ENCODE measurements at places on chromosomes 16 and 17.

- no peak for DNase-seq
Observed at GRCh38 chr17:45688820-45689219, 95.3 kb upstream of the CRHR1 start.

DNA sequence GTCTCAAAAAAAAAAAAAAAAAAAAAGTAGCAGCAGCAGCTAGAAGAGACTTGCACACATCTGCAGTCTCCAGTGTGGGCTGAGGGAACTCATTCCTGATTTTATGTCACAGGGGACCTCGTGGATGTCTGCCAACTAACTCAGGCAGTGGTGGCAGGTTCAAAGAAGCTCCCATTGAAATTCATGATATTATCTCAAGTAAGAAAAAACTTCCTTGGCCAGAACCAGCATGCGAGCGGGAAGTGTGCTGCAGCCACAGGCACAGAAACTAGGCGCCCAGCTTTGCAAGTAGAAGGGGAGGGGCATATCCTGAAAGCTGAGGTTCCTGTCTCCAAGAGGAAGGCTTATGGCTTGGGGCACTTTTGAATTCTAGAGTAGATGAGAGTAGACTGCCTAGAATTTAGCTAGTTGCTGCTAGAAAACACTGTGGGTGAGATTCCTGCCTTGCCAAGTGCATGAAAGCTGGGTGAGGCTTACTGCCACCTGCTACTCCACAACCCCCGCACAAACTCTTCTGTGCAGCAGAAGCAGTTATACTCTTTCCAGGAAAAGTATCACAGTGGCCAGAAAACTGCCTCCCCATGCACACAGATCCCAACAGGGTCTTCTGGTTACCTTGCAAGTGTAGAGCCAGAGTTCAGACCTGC, 603.8 kb upstream of the CA10 start:
- no peak for DNase-seq

- no peak for DNase-seq
Observed at GRCh38 chr16:89815639-89816348, 653 bp downstream of the FANCA start.

- DNase-seq = peak; percentile 86
Observed at GRCh38 chr17:69539781-69540319, 125.4 kb downstream of the MAP2K6 start.

DNA sequence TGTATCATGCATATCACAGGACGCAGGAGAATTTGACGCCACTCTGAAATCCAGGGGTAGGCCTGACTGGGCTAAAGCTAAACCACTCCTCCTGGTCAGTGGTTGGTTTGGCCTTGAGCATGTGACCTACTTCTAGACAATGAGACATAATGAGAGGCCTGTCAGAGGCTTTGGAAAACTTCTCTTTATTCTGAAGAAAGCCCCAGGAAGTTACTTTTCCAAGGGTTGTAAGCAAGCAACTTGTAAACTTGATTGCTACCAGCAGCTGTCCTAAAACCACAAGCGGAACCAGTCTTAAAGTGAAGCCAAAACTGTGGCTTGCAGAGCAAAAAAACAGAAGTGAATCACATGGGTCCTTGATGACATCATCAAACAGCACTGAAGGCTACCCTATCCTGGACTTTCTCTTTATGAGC, 138.2 kb upstream of the COX10 start:
- no peak for DNase-seq

GRCh38 chr17:76091526-76092286, 11.9 kb downstream of the EXOC7 start:
- no peak for DNase-seq

GRCh38 chr17:40779181-40779909, 3.0 kb downstream of the KRT27 start:
- DNase-seq = no peak

DNA sequence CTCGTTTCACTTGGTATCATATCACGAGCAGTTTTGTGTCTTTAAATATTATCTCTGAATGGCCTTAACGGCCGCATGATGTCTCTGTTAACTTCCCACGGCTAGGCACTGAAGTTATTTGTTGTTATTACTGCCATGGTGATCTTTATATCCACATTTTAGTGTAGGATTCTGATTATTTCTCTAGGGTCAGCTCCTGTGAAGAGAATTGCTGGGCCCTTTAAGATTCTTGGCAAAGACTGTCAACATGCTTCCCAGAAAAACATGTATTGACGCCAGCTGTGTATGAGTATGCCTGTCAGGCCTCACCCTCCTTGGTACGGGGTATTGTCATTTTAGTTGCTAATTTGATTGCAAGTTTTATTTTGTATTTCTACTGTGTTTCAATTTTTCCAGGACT, 263.5 kb downstream of the SNX29 start:
- DNase-seq = no peak

DNA sequence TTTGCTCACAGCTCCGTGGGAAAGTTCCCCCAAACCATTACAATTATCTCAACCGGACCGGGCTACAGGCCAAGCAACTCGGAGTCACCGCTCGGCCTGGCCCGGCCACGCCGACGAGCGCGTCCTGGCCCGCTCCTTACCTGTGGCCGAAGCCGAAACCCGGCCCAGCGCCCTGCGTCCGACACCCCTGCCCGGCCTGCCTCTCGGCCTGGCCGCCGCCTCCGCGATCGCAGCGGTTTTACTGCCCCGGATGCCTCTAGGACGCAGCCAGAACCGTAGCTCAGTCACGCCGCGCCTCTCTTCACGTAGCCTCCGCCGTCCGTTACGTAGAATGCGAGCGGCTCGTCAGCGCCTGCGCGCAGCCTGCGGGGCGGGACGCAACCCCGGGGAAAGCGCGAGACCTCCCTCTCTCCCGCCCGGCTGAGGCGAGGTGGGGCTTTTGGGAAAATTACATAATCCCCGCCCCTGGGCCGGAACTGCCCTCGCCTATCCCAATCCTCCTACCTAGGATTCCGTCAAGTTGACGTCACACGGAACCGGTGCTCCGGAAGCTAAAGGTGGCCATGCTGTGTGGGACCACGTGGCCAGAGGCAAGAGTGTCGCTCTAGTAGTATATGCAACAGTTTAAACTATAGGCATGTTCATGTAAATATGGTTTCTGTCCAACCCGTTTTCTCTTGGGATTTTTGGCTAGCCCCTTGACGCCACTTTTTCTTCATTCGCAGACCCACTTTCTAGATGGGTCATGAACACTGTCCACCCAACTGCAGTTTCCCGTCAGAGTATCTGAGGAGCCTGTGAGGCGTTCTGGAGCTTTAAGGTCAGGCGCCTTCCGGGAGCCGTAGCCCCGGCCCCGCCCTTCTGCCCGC, at the start of gene CCDC47:
CCDC47 (minus strand) TSS at position 326 of the 869 bp plus-strand sequence. CDS start 7,422 bp downstream, outside the sequence.
- DNase-seq = peak; percentile 97

- no peak for DNase-seq
Observed at GRCh38 chr16:82755570-82756282, 129.0 kb downstream of the CDH13 start.

GRCh38 chr17:70499067-70499786, 329.9 kb downstream of the KCNJ2 start:
- no peak for DNase-seq

- no peak for DNase-seq
Observed at GRCh38 chr17:80829166-80829813, 162.4 kb upstream of the CHMP6 start.

- DNase-seq = no peak
Observed at GRCh38 chr16:57471852-57472664, 9.6 kb downstream of the POLR2C start.

DNA sequence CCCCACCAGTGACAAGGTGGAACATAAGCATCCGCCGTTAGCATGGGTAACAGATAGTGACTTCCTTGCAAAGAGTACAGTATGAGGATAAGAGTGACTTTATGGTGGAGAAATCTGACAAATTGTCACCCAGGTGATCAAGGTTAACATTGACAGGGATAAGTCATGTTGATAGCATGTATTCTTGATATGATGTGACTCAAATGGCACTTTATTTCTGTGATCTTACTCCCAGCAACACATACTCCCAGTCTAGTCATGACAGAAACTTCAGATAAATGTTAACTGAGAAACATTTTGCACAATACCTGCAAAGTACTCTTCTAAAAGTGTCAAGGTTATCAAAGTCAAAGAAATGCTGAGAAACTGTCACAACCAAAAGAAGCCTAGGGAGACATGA, 588.6 kb upstream of the KIF2B start:
- no peak for DNase-seq

- no peak for DNase-seq
Observed at GRCh38 chr17:75604034-75604695, 16.6 kb downstream of the MYO15B start.

- no peak for DNase-seq
Observed at GRCh38 chr17:51164911-51165679, 1.1 kb upstream of the NME2 start.

DNA sequence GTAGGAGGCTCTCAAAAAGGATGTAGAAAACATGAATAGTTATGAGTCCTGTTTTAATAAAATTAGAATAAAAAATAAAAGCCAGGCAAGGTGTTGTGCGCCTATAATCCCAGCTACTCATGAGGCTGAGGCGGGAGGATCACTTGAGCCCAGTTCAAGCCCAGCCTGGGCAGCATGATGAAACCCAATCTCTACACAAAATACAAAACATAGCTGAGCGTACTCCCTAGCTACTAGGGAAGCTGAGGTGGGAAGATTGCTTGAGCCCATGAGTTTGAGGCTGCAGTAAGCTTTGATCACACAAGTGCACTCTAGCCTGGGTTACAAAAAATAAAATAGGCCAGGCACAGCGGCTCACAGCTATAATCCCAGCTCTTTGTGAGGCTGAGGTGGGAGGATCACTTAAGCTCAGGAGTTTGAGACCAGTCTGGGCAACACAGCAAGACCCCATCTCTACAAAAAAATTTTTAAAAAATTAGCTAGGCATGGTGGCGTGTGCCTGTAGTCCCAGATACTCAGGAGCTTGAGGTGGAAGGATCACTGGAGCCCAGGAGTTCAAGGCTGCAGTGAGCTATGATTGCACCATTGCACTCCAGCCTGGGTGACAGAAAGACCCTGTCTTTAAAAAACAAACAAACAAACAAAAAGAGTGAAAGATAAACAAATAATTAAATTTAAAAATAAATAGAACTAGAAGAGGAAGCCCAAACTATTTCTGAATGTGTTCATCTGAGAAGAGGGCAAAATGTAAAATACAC, 17.2 kb upstream of the PRM1 start:
- DNase-seq = no peak

GRCh38 chr16:49345829-49346228, 27.8 kb upstream of the C16orf78 start:
- DNase-seq = no peak

- no peak for DNase-seq
Observed at GRCh38 chr16:56423584-56424403, 1.6 kb downstream of the AMFR start.

DNA sequence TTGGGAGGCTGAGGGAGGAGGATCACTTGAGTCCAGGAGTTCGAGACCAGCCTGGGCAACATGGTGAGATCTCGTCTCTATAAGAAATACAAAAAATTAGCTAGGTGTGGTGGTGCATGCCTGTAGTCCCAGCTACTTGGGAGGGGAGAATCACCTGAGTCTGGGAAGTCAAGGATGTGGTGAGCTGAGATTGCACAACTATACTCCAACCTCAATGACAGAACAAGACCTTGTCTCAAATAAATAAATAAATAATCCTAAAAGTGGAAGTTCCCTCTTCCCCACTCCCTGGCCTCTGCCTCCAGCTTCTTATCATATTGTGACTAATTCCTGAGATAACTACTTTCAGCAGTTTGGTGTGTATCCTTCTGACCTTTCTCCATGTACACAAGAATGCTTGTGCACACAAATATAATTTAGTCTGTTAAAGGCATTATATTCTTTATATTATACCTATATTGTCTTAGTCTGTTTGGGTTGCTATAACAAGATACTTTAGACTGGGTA, 23.5 kb upstream of the DNAJA2 start:
- no peak for DNase-seq

DNA sequence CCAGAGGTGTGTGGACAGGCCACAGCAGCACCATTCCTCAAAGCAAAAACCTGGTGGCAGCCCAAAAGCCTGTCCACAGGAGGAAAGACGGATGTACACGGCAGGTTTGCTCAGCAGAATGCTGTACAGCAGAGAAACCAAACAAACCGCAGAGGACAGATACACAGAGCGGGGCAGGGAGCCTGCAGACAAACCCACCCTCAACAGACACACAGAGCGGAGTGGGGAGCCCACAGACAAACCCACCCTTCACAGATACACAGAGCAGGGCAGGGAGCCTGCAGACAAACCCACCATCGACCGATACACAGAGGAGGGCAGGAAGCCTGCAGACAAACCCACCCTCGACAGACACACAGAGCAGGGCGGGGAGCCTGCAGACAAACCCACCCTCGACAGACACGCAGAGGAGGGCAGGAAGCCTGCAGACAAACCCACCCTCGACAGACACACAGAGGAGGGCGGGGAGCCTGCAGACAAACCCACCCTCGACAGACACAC, 53.0 kb upstream of the METRNL start:
- DNase-seq = no peak

DNA sequence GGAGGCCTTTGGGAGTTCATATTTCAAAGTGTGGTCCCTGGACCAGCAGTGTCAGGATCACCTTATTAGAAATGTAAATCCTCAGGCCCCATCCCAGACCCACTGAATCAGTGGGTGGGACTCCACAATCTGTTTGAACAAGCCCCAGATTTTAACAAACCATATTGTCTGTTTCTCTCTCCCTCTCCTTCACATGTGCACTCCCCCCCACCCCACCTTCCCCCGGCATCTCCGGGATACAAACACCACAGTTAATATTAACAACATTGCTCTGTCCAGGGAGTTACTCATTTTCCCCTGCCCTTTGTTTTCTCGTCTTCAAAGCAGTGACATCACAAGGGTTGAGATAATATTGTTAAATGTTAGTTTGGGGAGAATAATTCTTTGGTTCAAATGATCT, 127.3 kb downstream of the KATNIP start:
- DNase-seq = no peak

DNA sequence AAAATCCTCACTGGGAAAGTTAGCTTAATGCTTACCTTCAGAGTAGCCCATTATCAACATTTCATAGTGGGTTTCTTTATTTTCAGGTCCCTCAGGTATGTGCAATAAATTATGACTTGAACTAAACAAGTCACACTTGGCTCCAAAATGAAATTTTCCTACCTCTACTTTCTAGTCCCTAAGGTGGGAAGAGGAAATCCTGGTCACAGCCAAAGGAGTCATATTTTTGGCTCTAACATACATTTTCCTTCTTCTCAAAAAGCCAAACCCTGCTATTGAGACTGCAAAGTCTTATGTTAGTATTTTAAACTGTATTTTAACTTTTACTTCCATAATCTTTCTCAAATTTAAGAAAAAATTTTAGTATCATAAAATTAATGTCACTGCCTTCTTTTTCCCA, 128.9 kb downstream of the BRIP1 start:
- DNase-seq = no peak
